ENCODE measurements at places on chromosomes 4 and X.
A peak's percentile ranks its signal among the peaks of the same experiment; 100 is the strongest.

DNA sequence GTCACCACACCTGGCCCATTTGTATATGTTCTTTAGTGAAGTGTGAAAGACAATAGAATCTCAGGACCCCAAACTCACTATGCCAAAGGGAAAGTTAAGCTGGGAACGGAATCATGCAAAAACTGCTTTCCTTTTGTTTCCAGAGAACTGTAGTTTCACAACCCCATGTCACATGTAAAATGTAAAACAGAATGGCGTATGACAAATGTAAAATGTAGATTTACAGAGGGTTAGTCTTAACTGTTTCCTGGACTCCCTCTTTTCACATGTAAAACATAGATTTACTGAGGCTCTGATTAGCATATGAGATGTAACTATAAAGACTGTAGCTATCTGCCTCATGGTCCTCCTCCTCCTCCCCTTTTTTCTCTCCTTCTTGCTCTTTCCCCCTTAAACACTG lies 66.3 kb downstream of the ABLIM2 start:
- no peaks in the 10 kb centered on the region for H3K27me3 ChIP-seq
- peaks cover 5% of the 10 kb centered on the region for H3K4me1 ChIP-seq
- H3K36me3 ChIP-seq, result peaks cover 6% of the 10 kb centered on the region
- H3K4me3 ChIP-seq, result no peak overlapping the region

GRCh38 chr4:183014361-183015084 lies 84.5 kb upstream of the WWC2 start:
- H3K4me3 ChIP-seq, result no peak overlapping the region
- no peak overlapping the region for H3K27ac ChIP-seq
- H3K4me1 ChIP-seq, result no peaks in the 10 kb centered on the region
- DNase-seq, result no peak
- no peaks in the 10 kb centered on the region for H3K27me3 ChIP-seq
- H3K36me3 ChIP-seq, result no peaks in the 10 kb centered on the region

GRCh38 chr4:155530290-155530689 lies 136.4 kb upstream of the GUCY1A1 start:
- no peak for DNase-seq
- H3K27ac ChIP-seq, result no peak overlapping the region
- no peak overlapping the region for H3K4me3 ChIP-seq
- H3K36me3 ChIP-seq, result no peaks in the 10 kb centered on the region
- H3K4me1 ChIP-seq, result peaks cover 15% of the 10 kb centered on the region

GRCh38 chr4:114072781-114073180 lies 93.3 kb upstream of the ARSJ start:
- no peak for DNase-seq
- no peak overlapping the region for H3K4me3 ChIP-seq
- no peak overlapping the region for H3K27ac ChIP-seq
- H3K36me3 ChIP-seq, result no peaks in the 10 kb centered on the region
- H3K27me3 ChIP-seq, result no peaks in the 10 kb centered on the region

- no peak for DNase-seq
- peaks cover 9% of the 10 kb centered on the region for H3K4me1 ChIP-seq
- H3K4me3 ChIP-seq, result no peak overlapping the region
- peaks cover 19% of the 10 kb centered on the region for H3K36me3 ChIP-seq
These were observed 12.4 kb downstream of the YIPF6 start for GRCh38 chrX:68511255-68511654.

- H3K27ac ChIP-seq, result no peak overlapping the region
- H3K36me3 ChIP-seq, result no peaks in the 10 kb centered on the region
- H3K4me1 ChIP-seq, result no peaks in the 10 kb centered on the region
- no peak for DNase-seq
These were observed 1367.7 kb upstream of the AGA start for GRCh38 chr4:178809921-178810320.

- H3K4me3 ChIP-seq, result no peak overlapping the region
- H3K27me3 ChIP-seq, result no peaks in the 10 kb centered on the region
- H3K36me3 ChIP-seq, result no peaks in the 10 kb centered on the region
- H3K4me1 ChIP-seq, result no peaks in the 10 kb centered on the region
- no peak for DNase-seq
- H3K27ac ChIP-seq, result no peak overlapping the region
These were observed 183.2 kb upstream of the CASK start for GRCh38 chrX:42106556-42106955.

- H3K36me3 ChIP-seq, result peaks cover 10% of the 10 kb centered on the region
- peak overlapping the region; percentile 92 for H3K4me3 ChIP-seq
- no peaks in the 10 kb centered on the region for H3K4me1 ChIP-seq
- peak overlapping the region; percentile 99 for H3K27ac ChIP-seq
- no peaks in the 10 kb centered on the region for H3K27me3 ChIP-seq
- DNase-seq, result peak; percentile 59
These were observed 760 bp downstream of the TMEM165 start for GRCh38 chr4:55396308-55397125.

DNA sequence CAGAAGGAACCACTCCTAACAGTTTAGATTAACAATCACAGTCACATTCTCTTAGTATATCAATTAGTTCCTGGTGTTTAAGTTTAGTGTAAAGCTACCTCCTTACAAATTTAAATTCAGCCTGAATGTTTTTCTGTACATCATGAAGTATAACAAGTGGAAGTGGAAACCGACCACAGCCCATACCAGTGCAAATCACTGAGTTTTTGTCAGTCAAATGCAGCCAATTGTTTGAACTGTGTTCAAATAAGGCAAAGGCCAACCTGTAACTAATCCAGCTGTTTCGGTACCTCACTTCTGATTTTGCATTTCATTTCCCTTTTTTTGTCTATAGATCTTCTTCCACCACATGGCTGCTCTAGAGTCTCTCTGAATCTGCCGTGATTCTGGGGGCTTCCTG lies 1215.3 kb downstream of the PCDH18 start:
- no peaks in the 10 kb centered on the region for H3K36me3 ChIP-seq
- no peaks in the 10 kb centered on the region for H3K4me1 ChIP-seq
- H3K4me3 ChIP-seq, result no peak overlapping the region
- no peak overlapping the region for H3K27ac ChIP-seq

- no peaks in the 10 kb centered on the region for H3K4me1 ChIP-seq
- H3K36me3 ChIP-seq, result no peaks in the 10 kb centered on the region
- DNase-seq, result no peak
- H3K4me3 ChIP-seq, result no peak overlapping the region
- no peak overlapping the region for H3K27ac ChIP-seq
- H3K27me3 ChIP-seq, result no peaks in the 10 kb centered on the region
These were observed 2.5 kb upstream of the PLP1 start for GRCh38 chrX:103774070-103774642.

GRCh38 chrX:45009371-45010000 lies 136.5 kb downstream of the KDM6A start:
- H3K4me1 ChIP-seq, result peaks cover 14% of the 10 kb centered on the region
- no peak overlapping the region for H3K4me3 ChIP-seq
- no peaks in the 10 kb centered on the region for H3K36me3 ChIP-seq
- DNase-seq, result no peak

- H3K4me1 ChIP-seq, result no peaks in the 10 kb centered on the region
- no peaks in the 10 kb centered on the region for H3K36me3 ChIP-seq
- H3K27ac ChIP-seq, result no peak overlapping the region
- no peaks in the 10 kb centered on the region for H3K27me3 ChIP-seq
- DNase-seq, result no peak
These were observed 64.1 kb upstream of the ATXN3L start for GRCh38 chrX:13383907-13384306.

GRCh38 chr4:61273233-61273632 lies 73.1 kb downstream of the ADGRL3 start:
- no peaks in the 10 kb centered on the region for H3K27me3 ChIP-seq
- no peaks in the 10 kb centered on the region for H3K36me3 ChIP-seq

DNA sequence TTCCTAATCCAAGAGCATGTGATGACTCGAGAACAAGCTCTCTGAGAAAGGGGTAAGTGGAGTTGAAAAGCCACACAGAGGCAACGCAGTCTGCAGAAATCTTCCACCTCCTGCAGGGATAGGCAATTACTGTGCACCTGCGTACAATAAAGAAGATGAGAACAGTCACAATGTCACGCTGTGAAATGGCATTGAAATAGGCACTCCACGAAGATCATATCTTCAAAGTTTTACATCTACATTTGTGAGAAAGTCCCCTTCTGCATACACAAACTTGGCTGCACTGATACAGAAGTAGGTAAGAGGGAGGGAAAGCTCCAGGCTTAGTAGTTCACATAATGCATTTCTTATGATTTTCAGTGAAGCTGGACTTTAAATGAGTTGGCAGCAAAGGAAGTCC lies 27.1 kb downstream of the DDX60L start:
- no peak overlapping the region for H3K27ac ChIP-seq
- H3K36me3 ChIP-seq, result peaks cover 7% of the 10 kb centered on the region
- DNase-seq, result no peak
- no peak overlapping the region for H3K4me3 ChIP-seq

GRCh38 chr4:158102904-158103303 lies 69.9 kb downstream of the GASK1B start:
- H3K36me3 ChIP-seq, result no peaks in the 10 kb centered on the region
- H3K4me3 ChIP-seq, result no peak overlapping the region
- no peaks in the 10 kb centered on the region for H3K4me1 ChIP-seq
- no peak for DNase-seq
- H3K27me3 ChIP-seq, result no peaks in the 10 kb centered on the region

- H3K27me3 ChIP-seq, result no peaks in the 10 kb centered on the region
- DNase-seq, result no peak
These were observed 3.7 kb upstream of the GPR82 start for GRCh38 chrX:41720125-41720779.

DNA sequence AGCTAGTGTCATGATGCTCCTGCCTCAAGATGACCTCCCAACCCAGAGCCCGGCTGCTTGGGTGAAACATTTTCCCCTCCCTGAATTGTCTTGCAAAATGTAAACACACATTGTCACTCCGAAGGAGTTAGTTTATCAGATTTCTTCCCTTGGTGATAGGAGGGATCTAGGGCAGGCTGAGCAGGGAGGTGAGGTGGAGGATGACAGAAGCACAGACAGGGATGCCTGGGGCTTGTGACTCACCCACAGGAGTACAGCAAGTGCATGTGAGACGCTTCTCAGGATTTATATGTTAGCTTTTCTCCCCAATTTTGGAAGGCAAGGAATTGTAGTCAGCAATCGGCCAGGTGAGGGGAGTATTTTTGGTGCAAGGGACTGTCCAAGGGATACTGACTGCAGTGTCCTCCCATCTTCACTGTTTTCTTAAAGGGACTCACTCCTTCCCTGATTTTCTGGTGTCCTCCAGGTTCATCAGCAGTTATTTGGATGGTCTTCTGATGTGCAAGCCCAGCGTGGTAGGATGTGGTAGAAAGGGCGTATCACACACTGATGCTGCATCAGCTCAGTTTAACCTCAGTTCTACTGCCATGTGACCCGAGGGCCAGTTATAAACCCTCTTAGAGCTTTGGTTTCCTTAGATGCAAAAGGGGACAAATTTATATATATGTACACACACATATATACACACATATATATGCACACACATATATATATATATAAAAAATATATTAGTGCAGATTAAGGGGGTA lies 46.2 kb upstream of the IGFBP7 start:
- H3K27me3 ChIP-seq, result no peaks in the 10 kb centered on the region
- no peak for DNase-seq
- H3K36me3 ChIP-seq, result no peaks in the 10 kb centered on the region
- no peak overlapping the region for H3K27ac ChIP-seq

DNA sequence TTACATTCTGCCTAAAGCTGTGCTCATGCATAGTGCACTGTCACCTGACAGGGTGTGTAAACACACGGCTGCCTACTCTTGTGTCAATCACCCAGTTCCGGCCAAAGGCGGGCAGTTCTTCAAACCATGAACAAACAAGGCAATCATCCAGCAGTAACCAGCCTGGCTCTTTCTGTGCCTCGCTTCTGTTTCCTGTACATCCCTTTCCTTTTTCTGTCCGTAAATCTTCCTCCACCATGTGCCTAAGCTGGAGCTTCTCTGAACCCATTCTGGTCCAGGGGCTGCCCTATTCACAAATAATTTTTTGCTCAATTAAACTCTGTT lies 60.8 kb upstream of the CBR4 start:
- H3K27ac ChIP-seq, result peak overlapping the region; percentile 51
- no peaks in the 10 kb centered on the region for H3K27me3 ChIP-seq
- H3K36me3 ChIP-seq, result no peaks in the 10 kb centered on the region
- H3K4me1 ChIP-seq, result peaks cover 12% of the 10 kb centered on the region

- H3K4me1 ChIP-seq, result no peaks in the 10 kb centered on the region
- no peaks in the 10 kb centered on the region for H3K36me3 ChIP-seq
- DNase-seq, result no peak
- H3K4me3 ChIP-seq, result no peak overlapping the region
These were observed 151.5 kb downstream of the CHIC2 start for GRCh38 chr4:53912766-53913497.

GRCh38 chr4:106238820-106239420 lies 77.1 kb downstream of the TBCK start:
- no peak overlapping the region for H3K4me3 ChIP-seq
- peaks cover 13% of the 10 kb centered on the region for H3K36me3 ChIP-seq
- no peaks in the 10 kb centered on the region for H3K4me1 ChIP-seq
- DNase-seq, result no peak

- no peaks in the 10 kb centered on the region for H3K36me3 ChIP-seq
- H3K4me3 ChIP-seq, result no peak within 1 kb of the TSS
- no peak for DNase-seq
- no peaks in the 10 kb centered on the region for H3K4me1 ChIP-seq
These were observed at the start of gene TREX2 for GRCh38 chrX:153445856-153446635. Gene TREX2, minus strand, starts transcription at chrX:153446056. Its CDS starts 626 bp downstream, at chrX:153445430.

- no peak overlapping the region for H3K4me3 ChIP-seq
- H3K27ac ChIP-seq, result no peak overlapping the region
- no peak for DNase-seq
- no peaks in the 10 kb centered on the region for H3K4me1 ChIP-seq
- no peaks in the 10 kb centered on the region for H3K36me3 ChIP-seq
These were observed 964.7 kb downstream of the RAB28 start for GRCh38 chr4:12519426-12519825.

GRCh38 chrX:130393451-130394074 lies 8.1 kb upstream of the GPR119 start:
- H3K4me1 ChIP-seq, result no peaks in the 10 kb centered on the region
- no peak for DNase-seq
- no peak overlapping the region for H3K4me3 ChIP-seq
- no peak overlapping the region for H3K27ac ChIP-seq
- H3K36me3 ChIP-seq, result no peaks in the 10 kb centered on the region

GRCh38 chrX:153410373-153410772 lies 899 bp upstream of the ZFP92 start:
- H3K27ac ChIP-seq, result no peak overlapping the region
- H3K4me3 ChIP-seq, result no peak overlapping the region

GRCh38 chr4:87388901-87389300 lies 2.1 kb downstream of the HSD17B11 start:
- no peak overlapping the region for H3K4me3 ChIP-seq
- H3K4me1 ChIP-seq, result no peaks in the 10 kb centered on the region
- no peaks in the 10 kb centered on the region for H3K27me3 ChIP-seq
- DNase-seq, result no peak
- H3K36me3 ChIP-seq, result no peaks in the 10 kb centered on the region
- no peak overlapping the region for H3K27ac ChIP-seq
